Muscle of leg (tissue), 16 donors: ENCODE measurements at places on chromosomes 3 and 15. TPM values are rescaled to one million over a fixed set of nuclear protein-coding genes. Genes with fewer than 3 reads are reported as not detected.

DNA sequence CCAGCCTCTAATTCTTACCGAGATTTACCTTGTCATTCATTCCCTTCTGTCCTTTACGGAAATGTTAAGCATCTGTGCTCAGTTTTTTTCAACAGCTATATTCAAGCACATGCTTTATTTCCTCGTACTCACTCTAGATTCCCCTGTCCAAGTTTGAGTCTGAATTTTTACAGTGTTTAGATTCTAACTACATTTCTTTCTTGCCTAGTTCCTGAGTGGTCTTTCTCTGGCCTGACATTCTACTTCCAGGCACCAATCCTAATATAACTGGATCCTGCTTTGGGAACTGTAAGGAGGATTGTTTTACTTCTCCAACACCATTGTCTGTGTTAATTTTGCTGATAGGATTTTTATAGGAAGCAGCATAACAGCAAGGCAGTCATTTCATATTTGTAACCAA is 222.4 kb downstream of the RBMS3 start:
- peak; percentile 49 for DNase-seq

DNA sequence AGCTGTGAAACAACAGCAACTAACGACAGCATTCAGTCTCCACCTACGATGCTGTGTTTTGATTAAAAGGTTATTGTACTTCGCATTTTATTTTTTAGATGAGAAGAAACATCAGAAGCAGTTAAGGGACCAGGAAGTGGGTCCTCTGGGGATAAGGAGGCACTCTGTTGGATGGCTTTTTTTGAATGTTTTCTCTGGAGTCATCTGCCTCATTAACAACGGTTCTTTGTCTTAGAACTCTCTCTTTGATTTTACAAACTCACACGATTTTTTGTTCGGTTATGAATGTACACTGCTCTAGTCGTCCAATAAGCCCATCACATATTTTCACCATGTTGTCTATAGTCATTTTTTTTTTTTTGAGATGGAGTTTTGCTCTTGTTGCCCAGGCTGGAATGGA is 36.0 kb upstream of the ARPIN start:
- DNase-seq = no peak

DNA sequence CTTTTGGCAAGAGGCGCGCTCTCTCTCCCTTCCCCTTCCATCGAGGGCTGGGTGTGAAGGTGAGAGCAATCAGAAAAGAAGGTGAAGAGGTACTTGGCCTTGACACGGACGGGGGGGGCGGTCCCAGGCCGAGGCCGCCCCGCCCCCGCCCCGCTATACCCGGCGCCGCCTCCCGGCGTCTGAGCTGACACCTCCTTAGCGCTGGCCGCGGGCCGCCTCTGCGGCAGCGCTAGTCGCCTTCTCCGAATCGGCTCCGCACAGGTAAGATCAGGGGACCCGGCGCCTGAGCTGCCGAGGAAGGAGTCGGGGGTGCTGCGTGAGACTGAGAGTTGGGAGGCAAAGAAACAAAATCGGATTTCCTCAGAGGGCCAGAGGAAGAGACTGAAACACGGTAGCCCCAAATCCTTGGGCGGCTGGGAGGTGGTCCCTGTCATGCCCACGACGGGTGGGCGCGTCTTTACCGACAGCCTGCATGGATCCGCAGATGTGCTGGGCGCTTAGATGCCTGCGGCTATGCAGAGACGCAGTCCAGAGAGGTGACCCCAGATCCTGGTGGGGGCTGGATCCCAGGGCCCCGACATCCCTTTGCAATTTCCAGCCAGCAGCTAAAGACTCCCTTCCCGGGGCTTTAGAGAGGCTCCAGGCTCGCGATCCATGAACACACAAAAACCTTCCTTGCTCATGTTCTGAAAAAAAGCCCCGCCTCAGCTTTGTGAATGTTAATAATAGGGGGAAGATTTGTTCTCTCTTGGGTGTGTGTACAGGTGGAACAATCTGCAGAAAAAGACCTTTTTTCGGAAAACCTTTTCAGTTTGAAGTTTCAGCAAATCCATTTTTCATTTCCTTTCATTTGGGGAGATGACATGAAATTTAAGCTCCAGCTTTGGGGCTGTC is at the start of gene ENTPD3:
Gene ENTPD3, plus strand, starts transcription at position 184 of the 894 bp plus-strand sequence. CDS start 874 bp downstream, outside the sequence.
- peak; percentile 10 for DNase-seq

GRCh38 chr15:39232512-39232911 is 348.4 kb upstream of the THBS1 start:
- DNase-seq = no peak

- DNase-seq = no peak
Observed at GRCh38 chr3:55897573-55898224, 410.6 kb upstream of the WNT5A start.

GRCh38 chr3:42037318-42037945 is 53.7 kb upstream of the TRAK1 start:
- no peak for DNase-seq

DNA sequence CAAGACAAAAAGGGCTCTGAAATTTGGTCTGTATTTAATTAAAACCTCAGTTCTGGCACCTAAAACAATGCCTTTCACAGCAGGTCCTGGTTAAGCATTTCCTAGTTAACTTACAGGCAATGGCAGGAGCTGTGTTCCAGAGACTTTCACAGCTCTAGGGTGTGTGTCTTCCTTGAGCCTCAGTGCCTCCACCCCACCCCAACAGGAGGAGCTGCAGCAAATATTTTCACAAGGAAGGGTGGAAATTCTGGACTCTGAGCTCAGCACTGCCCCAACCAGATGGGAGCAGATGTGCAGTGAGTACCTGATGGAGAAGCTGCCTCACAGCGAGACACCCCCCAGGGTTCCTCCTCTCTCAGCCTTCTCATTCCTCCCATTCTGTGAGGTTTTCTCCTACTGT is 106.3 kb upstream of the SPATA12 start:
- DNase-seq = no peak

GRCh38 chr15:41022487-41023090 is 69.3 kb downstream of the CHAC1 start:
- peak; percentile 73 for DNase-seq

- no peak for DNase-seq
Observed at GRCh38 chr3:28125342-28125741, 116.1 kb upstream of the CMC1 start.

DNA sequence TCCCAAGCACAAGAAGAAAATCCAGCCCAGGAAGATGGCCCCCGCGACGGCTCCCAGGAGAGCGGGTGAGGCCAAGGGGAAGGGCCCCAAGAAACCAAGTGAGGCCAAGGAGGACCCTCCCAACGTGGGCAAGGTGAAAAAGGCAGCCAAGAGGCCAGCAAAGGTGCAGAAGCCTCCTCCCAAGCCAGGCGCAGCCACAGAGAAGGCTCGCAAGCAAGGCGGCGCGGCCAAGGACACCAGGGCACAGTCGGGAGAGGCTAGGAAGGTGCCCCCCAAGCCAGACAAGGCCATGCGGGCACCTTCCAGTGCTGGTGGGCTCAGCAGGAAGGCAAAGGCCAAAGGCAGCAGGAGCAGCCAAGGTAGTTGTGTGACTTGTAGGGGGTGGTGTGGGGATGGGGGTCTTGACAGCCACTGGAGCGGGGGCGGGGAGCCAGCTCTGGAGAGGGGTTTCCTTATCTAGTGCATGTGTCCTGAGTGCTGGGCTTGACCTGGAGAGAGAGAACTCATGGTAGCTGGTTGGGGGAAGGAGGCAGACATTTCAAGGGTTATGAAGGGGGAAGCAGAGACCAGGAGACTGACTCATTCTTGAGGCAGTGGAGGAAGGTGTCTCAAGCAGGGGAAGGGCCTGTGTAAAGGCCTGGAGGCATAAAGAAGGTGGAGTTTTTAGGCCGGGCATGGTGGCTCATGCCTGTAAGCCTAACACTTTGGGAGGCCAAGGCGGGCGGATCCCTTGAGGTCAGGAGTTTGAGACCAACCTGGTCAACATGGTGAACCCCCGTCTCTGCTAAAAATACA is 6.2 kb downstream of the H1-8 start:
- no peak for DNase-seq

GRCh38 chr3:140216249-140216648 is 281.3 kb downstream of the CLSTN2 start:
- no peak for DNase-seq

- no peak for DNase-seq
Observed at GRCh38 chr15:95400428-95400827, 930.1 kb upstream of the NR2F2 start.

The CCR8 gene
- not detected for polyA plus RNA-seq

The SEMA3F gene
- 12.8 TPM for polyA plus RNA-seq

The CPLX3 gene
- polyA plus RNA-seq = not detected

The ITPKA gene
- polyA plus RNA-seq = 0.47 TPM

The GAP43 gene
- 3.6 TPM for polyA plus RNA-seq

The STRIT1 gene
- polyA plus RNA-seq = 84.0 TPM

The SLC25A20 gene
- 17.0 TPM for polyA plus RNA-seq

The YEATS2 gene
- 32.4 TPM for polyA plus RNA-seq

The FYTTD1 gene
- 44.7 TPM for polyA plus RNA-seq

The PRR20G gene
- polyA plus RNA-seq = not detected

The TM4SF18 gene
- 12.5 TPM for polyA plus RNA-seq

The SLC9C1 gene
- polyA plus RNA-seq = 0.06 TPM
